Prostate gland (tissue), 2 donors: ENCODE measurements at places on chromosomes 3 and 15. TPM values are rescaled to one million over a fixed set of nuclear protein-coding genes. Genes with fewer than 3 reads are reported as not detected.
A peak's percentile ranks its signal among the peaks of the same experiment; 100 is the strongest.

DNA sequence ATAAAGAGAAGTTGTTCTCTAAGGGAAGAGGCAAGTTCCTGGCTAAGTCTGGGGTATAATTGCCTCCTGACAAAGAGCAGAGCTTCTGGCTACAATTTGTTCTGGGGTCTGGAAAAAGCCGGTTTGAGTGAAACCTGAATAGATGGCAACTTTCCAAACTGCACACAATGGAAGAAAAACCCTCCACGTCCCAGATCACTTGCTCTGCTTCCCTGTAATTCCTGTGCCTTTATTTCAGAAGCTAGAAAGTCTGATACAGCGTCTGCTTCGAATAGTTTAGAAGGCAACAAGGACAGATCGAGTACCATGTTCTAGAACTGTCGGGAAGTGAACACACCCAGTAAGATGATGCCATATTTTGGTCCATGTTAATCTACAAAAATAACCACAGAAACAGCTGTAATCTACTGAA lies 1.6 kb upstream of the WDR82 start:
- H3K4me3 ChIP-seq: no peak overlapping the region
- DNase-seq: no peak
- H3K36me3 ChIP-seq: no peaks in the 10 kb centered on the region
- peak overlapping the region; percentile 96 for H3K27ac ChIP-seq

GRCh38 chr15:79222808-79223207 lies 59.7 kb upstream of the ANKRD34C start:
- DNase-seq: no peak
- H3K27ac ChIP-seq: no peak overlapping the region
- H3K4me3 ChIP-seq: no peak overlapping the region
- peaks cover 2% of the 10 kb centered on the region for H3K27me3 ChIP-seq
- no peaks in the 10 kb centered on the region for H3K36me3 ChIP-seq

DNA sequence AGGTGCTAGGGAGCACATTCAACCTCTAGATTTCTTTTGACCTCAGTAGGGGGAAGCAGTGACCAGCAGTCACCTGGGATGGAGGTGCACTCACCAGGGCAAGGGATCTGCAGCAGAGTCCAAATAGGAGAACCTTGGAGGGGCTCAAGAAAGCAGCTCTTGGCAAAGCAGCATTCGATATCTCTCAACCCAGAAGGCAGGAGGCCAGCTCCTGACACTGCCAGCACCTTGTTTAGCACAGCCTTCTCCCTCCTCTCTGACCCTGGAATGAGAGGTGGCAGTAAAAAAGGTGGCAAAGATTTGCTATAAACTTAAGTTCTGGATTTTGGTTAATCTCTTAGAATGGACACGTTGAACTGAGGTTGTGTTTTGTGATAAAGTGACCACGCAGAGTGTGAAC lies 107.9 kb downstream of the AQP9 start:
- DNase-seq: no peak
- H3K27me3 ChIP-seq: no peaks in the 10 kb centered on the region
- H3K27ac ChIP-seq: peak overlapping the region; percentile 75
- H3K36me3 ChIP-seq: no peaks in the 10 kb centered on the region
- peaks cover 6% of the 10 kb centered on the region for H3K4me1 ChIP-seq

DNA sequence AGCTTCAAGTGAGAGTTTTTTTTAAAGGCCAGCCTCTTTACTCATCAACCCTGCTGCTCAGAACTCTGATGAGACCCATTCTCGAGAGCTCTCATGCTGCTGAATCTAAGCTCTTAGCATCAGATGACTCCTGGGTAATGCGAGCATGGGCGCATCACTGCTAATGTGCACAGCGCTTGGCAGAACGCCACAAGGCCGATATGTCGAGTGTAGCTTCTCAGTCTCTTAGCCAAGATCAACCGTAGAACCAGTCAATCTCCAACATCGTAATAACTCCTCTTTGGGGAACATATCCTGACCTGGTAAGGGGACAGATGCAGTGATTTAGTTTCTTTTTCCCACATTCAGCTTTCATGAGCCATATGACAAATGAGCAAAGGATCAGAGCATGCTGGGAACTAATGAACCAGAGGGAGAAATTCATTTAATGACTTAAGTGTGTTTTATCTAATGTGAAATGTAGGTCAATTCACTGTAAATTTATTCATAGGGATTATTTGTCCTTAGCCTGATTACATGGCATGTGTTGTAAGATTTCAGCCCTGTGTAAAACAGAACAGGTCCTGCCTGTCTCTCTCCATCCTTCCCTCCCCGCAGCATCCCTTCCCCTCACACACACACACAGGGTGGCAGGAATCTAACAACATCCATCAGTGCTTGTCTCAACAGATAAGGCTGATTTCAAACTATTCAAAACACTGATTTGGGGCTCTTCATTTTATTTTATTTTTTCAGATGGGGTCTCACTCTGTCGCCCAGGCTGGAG lies 195.4 kb upstream of the C2CD4B start:
- H3K4me1 ChIP-seq: no peaks in the 10 kb centered on the region
- DNase-seq: no peak
- no peak overlapping the region for H3K27ac ChIP-seq
- H3K4me3 ChIP-seq: no peak overlapping the region
- H3K36me3 ChIP-seq: no peaks in the 10 kb centered on the region

DNA sequence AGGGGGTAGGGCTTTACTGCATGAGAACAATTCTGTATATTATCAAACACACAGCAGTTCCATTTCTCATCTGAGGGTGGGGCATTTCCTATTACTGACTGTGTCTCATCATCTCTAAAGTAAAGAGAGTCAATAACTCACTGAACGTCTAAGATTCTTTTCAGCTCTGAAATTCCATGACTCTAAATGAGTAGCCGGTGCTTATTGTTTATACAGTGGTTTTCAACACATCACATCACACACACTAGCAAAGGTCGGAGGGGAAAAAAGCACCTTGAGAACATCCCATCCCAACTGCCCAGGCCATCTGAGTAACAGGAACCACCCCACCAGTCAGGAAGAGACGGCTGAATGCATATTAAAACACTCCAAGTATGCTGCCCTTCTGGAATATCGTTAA lies 196.0 kb downstream of the SUCLG2 start:
- no peak overlapping the region for H3K27ac ChIP-seq
- H3K4me3 ChIP-seq: no peak overlapping the region

- H3K27me3 ChIP-seq: no peaks in the 10 kb centered on the region
- H3K36me3 ChIP-seq: no peaks in the 10 kb centered on the region
- no peak for DNase-seq
- no peak overlapping the region for H3K27ac ChIP-seq
- no peaks in the 10 kb centered on the region for H3K4me1 ChIP-seq
Observed at GRCh38 chr3:153130312-153130977, 31.6 kb upstream of the RAP2B start.

DNA sequence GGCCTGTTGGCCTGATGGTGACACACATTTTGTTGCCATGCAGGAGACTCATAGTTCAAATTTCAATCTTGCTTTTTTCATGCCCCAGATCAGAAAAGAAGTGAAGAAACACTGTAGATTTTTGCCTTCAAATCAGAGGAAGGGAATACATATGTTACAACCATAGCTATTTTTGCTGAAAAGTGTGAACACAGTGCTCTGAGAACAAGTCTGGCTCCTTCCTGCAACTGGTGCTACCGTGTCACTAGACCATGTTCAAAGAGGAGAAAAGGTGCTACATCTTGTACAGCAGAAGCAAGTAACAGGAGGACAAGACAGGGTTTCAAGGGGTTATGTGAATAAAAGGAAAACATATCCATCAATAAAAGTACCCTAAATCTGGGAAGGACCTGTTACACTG lies 44.6 kb downstream of the CD47 start:
- H3K36me3 ChIP-seq: no peaks in the 10 kb centered on the region
- no peak overlapping the region for H3K4me3 ChIP-seq
- H3K27ac ChIP-seq: no peak overlapping the region

- H3K36me3 ChIP-seq: no peaks in the 10 kb centered on the region
- no peak overlapping the region for H3K27ac ChIP-seq
- no peak for DNase-seq
- H3K27me3 ChIP-seq: no peaks in the 10 kb centered on the region
- no peak overlapping the region for H3K4me3 ChIP-seq
Observed at GRCh38 chr3:115085197-115085865, 61.8 kb downstream of the ZBTB20 start.

DNA sequence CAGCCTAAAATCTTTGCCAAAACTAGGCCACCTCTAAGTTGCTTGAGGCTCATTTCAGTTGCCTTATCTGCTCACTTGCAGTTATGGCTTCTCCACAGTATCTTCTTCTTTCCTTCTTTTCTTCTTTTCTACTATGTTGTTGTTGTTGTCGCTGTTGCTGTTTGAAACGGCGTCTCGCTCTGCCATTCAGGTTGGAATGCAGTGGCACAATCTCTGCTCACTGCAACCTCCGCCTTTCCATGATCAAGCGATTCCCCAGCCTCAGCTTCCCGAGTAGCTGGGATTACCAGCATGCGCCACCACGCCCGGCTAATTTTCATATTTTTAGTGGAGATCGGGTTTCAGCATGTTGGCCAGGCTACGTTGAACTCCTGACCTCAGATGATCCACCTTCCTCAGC lies 210.8 kb upstream of the NR2F2 start:
- no peak overlapping the region for H3K27ac ChIP-seq
- H3K4me1 ChIP-seq: no peaks in the 10 kb centered on the region
- no peaks in the 10 kb centered on the region for H3K27me3 ChIP-seq
- no peak for DNase-seq

- no peaks in the 10 kb centered on the region for H3K4me1 ChIP-seq
- H3K36me3 ChIP-seq: no peaks in the 10 kb centered on the region
- no peak overlapping the region for H3K27ac ChIP-seq
Observed at GRCh38 chr3:65303431-65303830, 615.6 kb upstream of the ADAMTS9 start.

DNA sequence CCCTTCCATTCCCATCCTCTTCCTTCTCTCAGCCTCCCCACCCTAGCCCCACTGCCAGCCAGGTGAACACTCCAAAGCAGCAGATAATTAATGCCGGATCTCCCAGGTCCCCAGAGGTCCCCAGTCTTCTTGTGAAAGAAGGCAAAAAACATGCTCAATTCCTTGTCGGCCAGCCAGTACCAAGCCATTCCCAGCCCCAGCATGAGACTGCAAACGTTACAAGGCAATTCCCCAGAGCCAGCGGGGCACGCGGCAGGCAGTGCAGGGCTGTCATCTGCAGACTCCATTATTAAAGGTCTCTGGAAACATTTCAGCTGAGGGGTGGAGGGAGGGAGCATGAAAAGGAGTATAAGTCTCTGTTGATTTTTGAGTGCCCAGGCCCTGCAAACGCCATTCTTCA lies 117.8 kb downstream of the XXYLT1 start:
- H3K4me1 ChIP-seq: peaks cover 22% of the 10 kb centered on the region
- no peaks in the 10 kb centered on the region for H3K27me3 ChIP-seq
- H3K27ac ChIP-seq: peak overlapping the region; percentile 90
- no peak for DNase-seq
- no peak overlapping the region for H3K4me3 ChIP-seq

GRCh38 chr15:45048794-45049631 lies 26.0 kb downstream of the SORD start:
- no peaks in the 10 kb centered on the region for H3K27me3 ChIP-seq
- H3K36me3 ChIP-seq: no peaks in the 10 kb centered on the region
- H3K4me3 ChIP-seq: no peak overlapping the region
- no peak overlapping the region for H3K27ac ChIP-seq

DNA sequence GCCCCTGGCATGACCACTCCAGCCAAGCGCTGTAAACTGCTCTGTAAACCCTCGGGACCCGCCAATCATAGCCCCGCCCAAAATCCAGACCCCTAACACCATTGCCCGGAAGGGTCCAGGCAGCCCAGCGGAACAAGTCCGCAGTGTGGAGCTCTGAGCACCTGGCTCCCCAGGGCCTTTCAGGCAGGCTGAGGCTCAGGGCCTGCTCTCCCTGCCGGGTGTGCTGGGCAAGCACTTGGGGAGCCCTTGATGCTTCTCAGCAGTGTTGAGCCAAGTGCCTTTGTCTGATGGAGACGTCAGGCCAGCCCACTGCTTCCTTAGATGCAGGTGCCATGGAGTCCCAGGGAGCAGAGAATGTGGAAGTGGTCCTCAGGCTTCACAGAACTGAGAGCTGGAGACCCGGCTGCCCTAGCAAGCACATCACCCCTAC lies 106.2 kb downstream of the TLE3 start:
- DNase-seq: no peak
- H3K27ac ChIP-seq: no peak overlapping the region
- no peaks in the 10 kb centered on the region for H3K36me3 ChIP-seq
- no peaks in the 10 kb centered on the region for H3K27me3 ChIP-seq
- no peak overlapping the region for H3K4me3 ChIP-seq

GRCh38 chr15:73374604-73375003 lies 5.8 kb upstream of the HCN4 start:
- no peak overlapping the region for H3K27ac ChIP-seq
- no peak for DNase-seq
- no peaks in the 10 kb centered on the region for H3K4me1 ChIP-seq

GRCh38 chr3:31636049-31636448 lies 103.3 kb downstream of the STT3B start:
- no peaks in the 10 kb centered on the region for H3K4me1 ChIP-seq
- H3K36me3 ChIP-seq: no peaks in the 10 kb centered on the region
- no peak for DNase-seq
- H3K27me3 ChIP-seq: no peaks in the 10 kb centered on the region
- no peak overlapping the region for H3K4me3 ChIP-seq

GRCh38 chr3:42734263-42734860 lies 31.8 kb upstream of the HHATL start:
- no peak for DNase-seq
- no peaks in the 10 kb centered on the region for H3K27me3 ChIP-seq
- no peaks in the 10 kb centered on the region for H3K4me1 ChIP-seq
- H3K36me3 ChIP-seq: no peaks in the 10 kb centered on the region
- H3K4me3 ChIP-seq: no peak overlapping the region
- H3K27ac ChIP-seq: no peak overlapping the region

DNA sequence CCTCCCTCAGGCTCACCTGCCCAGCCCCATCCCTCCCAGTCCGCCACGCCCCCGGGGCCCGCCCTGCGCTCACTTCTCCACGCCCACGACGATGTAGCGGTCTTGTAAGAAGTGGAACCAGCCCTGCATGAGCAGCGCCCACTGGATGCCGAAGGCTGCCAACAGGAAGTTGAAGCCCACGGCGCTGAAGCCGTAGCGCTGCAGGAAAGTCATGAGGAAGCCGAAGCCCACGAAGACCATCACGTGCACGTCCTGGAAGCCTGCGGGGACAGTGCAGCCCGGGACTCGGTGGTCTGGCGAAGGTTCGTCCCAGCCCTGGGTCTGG lies 9.7 kb downstream of the RHCG start:
- H3K4me3 ChIP-seq: no peak overlapping the region
- H3K27me3 ChIP-seq: peaks cover 5% of the 10 kb centered on the region
- DNase-seq: no peak
- no peak overlapping the region for H3K27ac ChIP-seq

GRCh38 chr3:10300087-10300486 lies 7.3 kb upstream of the GHRL start:
- H3K4me3 ChIP-seq: no peak overlapping the region
- no peak for DNase-seq
- no peaks in the 10 kb centered on the region for H3K4me1 ChIP-seq
- no peaks in the 10 kb centered on the region for H3K27me3 ChIP-seq

GRCh38 chr15:95758451-95758850 lies 572.0 kb upstream of the NR2F2 start:
- H3K36me3 ChIP-seq: no peaks in the 10 kb centered on the region
- no peak overlapping the region for H3K27ac ChIP-seq
- DNase-seq: no peak
- H3K27me3 ChIP-seq: no peaks in the 10 kb centered on the region

GRCh38 chr15:89115547-89115946 lies 27.3 kb downstream of the ABHD2 start:
- H3K4me3 ChIP-seq: no peak overlapping the region
- peak; percentile 73 for DNase-seq
- peak overlapping the region; percentile 79 for H3K27ac ChIP-seq

TMEM45A gene
- total RNA-seq: 11.8 TPM

MYRIP gene
- total RNA-seq: 9.3 TPM

IGSF10 gene
- total RNA-seq: 5.4 TPM

POC1A gene
- 2.5 TPM for total RNA-seq

OCA2 gene
- total RNA-seq: not detected

GOLGA8G gene
- total RNA-seq: 7.9 TPM

SKOR1 gene
- total RNA-seq: 1.7 TPM
